Hematopoietic multipotent progenitor cell treated with erythropoietin and hydrocortisone succinate and interleukin-3 and kit ligand, for 8 days (in vitro differentiated cells): ENCODE measurements at places on chromosomes 1 and 21.

DNA sequence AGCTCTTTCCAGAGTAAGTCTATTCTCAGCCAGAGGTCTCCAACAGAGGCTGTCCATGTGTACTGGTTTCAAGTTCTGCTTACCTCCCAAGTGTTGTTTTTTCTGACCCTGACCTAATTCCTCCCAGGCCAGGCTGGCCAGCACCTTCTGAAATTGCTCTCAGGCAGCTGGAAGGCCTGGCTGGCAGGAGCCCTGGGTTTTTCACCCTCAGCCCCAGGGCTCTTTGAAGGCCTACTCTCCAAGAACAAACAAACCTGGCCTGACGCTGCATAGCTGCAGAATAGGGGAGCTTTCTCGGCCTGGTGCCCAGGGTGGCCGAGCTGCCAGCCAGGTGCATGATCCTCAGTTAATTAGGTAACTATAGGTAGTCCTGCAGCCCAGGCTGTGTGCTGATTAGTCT is 147.5 kb downstream of the CACNA1E start:
- no peak for DNase-seq

- DNase-seq: no peak
Observed at GRCh38 chr21:16570171-16570570, 840.4 kb downstream of the USP25 start.

- DNase-seq: no peak
Observed at GRCh38 chr1:48776393-48777218, at the start of gene BEND5. BEND5 (minus strand) TSS chr1:48776891; CDS start chr1:48776831, 60 bp downstream.

- no peak for DNase-seq
Observed at GRCh38 chr1:200546577-200546976, 74.0 kb downstream of the KIF14 start.

- DNase-seq: no peak
Observed at GRCh38 chr1:173411835-173412742, 65.0 kb upstream of the PRDX6 start.
